ENCODE measurements at places on chromosomes 4 and X.

DNA sequence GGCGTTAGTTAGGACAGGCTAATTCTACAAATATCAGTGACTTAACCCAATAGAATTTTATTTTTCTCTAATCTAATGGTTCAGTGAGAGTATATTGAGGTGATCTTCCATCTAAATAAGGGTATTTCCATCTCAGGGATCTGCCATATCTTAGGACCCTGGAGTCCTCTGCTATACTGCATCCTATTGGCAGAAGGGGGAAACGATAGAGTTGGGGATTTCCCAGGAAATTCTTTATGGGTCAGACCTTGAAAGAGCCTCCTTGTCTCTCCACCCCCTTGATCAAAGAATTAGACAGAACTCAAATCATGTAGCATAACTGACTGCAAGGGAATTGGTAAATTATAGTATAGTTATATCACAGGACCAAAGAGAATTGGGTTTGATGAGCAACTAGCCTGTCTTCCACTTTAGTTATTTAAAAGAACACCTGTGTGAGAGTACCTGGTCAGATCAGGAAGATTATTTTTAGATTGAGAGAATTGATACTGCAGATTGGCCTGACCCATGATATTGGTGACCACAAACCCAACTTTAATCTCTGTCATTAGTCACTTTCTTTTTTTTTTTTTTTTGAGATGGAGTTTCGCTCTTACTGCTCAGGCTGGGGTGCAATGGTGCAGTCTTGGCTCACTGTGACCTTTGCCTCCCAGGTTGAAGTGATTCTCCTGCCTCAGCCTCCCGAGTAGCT lies 25.6 kb downstream of the SMARCA5 start:
- DNase-seq, result no peak

DNA sequence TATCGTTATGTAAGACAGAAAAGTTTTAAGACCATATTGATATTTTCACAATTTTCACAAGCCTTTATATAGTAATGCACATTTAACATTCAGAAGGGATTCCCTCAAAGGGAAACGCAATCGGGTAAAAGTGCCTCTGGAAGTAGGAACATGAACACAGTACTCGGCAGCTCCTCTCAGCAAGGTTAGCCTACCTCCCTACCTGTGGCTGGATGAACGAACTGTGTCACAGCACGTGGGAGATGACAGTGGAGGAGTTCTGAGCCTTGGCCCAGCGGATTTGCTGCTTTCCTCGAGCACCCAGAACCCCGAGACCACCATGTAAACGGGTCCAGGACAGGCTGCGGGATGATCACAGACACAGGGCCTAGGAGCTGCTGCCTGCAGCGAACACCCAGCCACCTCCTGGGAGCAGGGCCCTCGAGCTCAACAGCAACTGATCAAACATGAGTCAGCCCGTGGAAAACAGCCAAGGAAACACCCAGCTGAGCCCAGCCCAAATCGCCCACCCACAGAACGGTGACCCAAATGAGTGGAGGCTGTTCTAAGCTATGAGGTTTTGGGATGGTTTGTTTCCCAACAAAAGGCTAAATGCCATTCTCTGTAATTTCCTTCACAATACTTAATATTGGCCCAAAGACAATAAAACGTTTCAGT lies 30.4 kb downstream of the FAT1 start:
- DNase-seq, result peak; percentile 94

GRCh38 chr4:115675719-115676118 lies 562.3 kb upstream of the NDST4 start:
- no peak for DNase-seq

GRCh38 chr4:121213940-121214339 lies 49.8 kb upstream of the TNIP3 start:
- no peak for DNase-seq

GRCh38 chrX:3509934-3510333 lies 163.5 kb upstream of the MXRA5 start:
- no peak for DNase-seq

DNA sequence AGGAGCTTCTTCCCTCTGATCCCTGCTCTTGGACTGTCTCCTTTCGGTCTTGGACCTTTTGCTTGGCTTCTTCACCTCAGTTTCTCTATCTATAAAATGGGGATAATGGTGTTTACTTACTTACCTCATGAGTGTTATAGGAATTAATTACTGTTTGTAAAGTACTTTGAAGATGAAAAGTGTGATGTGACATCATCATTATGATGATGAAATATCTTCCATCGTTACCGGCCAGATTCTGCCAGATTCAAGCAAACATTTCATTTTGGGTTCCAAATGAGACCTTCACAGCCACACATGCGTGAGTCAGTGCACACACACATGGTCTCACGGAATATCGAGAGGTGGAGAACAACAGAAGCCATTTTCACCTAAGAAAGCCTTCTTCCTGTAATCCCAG lies 220.1 kb upstream of the RPL34 start:
- no peak for DNase-seq

Measured in AG10803 (cell line).